ENCODE measurements at places on chromosomes 11 and 22. TPM values are rescaled to one million over a fixed set of nuclear protein-coding genes. Genes with fewer than 3 reads are reported as not detected.

Gene XKR3
- total RNA-seq, result not detected

Gene NCR3LG1
- 0.26 TPM for total RNA-seq

Gene MS4A3
- not detected for total RNA-seq

Gene KCNK7
- total RNA-seq, result 0.17 TPM

Data from dermis lymphatic vessel endothelial cell (primary cell).